ENCODE measurements at places on chromosomes 1 and 21.

DNA sequence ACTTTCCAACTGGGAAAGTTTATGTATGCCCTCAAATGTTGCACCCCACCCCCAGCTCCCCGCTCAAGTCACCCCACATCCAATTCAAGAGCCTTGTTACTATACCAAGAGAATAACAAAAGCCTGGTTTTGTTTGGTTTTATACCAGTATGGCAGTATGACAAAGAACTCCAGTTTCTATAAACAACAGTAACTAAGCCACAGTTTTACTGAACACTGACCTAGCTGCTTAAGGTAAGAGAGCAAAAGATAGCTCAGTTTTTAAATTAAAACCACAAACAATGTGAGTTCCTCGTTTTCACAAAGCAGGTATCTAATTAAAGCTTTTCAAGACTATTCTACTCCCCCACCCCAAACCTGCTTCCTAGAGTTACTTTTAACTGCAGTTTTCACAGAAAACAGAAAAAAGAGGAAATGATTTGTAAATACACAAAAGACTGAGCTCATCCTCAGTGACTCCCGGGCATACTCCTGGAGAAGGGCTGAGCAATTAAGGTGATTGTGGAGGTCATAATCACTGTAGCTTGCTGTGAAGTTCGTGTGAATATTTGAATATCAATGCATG is 59.3 kb upstream of the LHX8 start:
- peak; percentile 6 for DNase-seq

GRCh38 chr1:22709227-22709626 is 1.4 kb upstream of the EPHB2 start:
- no peak for DNase-seq

DNA sequence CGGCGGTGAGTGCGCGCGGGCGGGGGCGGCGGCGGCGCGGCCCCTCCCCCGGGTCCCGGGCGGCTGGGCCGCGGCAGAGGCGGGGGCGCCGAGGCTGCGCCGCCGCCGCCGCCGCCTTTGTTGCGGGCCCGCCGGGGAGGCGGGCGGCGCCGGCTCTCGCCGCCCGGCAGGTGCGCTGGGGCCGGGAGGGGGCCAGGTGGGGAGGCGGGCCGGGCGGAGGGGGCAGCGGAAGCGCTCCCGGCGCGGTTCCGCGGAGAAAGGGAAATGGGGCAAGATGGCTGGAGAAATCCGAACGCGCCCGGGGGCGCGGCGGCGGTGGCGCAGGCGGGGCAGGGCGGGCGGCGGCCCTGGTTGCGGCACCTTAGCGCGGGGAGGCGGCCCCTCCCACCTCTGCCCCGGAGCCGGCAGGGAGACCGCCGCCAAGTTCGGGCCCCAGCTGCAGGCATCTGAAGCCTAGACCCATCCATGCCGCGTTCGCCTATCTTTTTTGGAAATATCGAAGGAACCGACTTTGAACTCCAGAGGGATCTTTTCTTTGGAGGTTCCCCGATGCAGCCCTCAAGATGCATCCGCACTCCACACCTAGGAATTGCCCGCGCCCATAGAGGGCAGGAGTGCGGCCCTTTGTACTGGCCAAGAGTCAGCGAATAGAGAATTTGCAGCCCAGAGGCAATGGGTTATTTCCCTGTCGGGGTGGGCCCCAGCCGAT is 479 bp downstream of the POGK start:
- DNase-seq: peak; percentile 26

DNA sequence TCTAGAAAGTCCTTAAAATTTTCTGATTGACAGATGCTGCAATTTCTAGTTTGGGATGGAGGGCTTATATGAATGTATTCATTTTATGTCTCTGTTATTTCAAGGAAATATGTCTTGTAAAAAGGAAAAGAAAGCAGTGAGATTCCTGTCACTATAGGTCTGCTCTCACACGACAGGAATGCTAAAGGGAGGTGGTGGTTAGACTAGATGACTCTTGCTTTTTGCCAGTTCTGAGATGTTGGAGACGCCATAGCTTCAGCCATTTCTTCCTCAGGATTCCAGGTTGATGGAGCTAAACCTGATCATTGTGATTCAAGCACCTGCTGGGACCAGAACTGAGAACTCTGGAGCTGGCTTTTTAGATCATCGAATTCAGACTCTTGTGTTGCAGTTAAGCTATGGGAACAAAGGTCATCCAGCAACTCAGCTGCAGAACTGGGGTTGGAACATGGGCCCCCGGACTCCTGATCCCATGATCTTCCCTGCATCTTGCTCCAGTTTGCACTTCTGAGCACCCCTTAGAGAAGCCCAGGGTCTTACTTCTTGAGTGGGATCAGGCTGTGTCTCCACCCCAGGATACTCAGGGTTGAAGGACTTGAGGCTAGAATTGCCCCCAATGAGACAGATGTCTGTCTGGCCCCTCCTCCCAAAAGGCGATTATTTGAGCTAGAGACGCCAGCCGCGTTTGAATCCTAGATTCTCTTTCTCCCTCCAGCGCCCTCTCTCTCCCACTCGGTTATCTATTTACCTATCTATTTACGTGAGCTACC is 46.7 kb upstream of the FOXO6 start:
- no peak for DNase-seq

DNA sequence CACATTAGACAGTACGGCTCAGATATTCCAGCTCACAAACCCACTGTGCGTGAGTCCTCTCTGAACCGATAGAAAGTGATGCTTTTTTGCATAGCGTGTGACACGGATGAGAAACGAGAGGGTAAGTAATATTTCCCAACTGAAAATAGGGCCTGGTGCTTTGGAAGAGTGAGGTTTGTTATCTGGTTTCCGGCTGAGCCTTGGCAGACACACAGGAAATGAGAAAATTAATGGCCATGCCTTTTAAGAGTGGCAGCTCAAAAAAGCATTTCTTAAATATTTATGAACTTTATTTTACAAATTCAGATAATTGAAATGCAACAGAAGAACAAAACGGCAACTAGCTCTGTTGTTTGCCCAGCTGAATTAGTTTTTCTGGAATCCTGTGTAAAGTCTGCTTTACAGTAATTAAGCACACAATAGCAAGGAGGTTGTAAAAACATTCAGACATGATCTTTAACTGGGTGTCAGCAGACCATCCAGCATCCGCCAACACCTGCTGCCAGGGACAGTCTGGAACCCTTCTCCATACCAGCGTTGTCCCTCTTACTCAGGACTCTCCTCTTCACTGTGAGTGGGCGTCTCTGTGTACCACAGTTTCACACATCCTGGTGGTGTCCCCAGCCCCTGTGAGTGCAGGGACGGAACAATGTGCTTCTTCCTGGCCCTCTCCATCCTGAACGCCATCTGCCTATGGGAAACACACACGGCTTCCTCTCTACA is 155.4 kb downstream of the PGBD5 start:
- no peak for DNase-seq
